ENCODE measurements at places on chromosomes 6 and 20. TPM values are rescaled to one million over a fixed set of nuclear protein-coding genes. Genes with fewer than 3 reads are reported as not detected.

The GMDS gene
- 5.3 TPM for total RNA-seq

The ZNF831 gene
- total RNA-seq, result not detected

The CD93 gene
- total RNA-seq, result not detected

The LGSN gene
- total RNA-seq, result not detected

The C6orf52 gene
- total RNA-seq, result not detected

The FAM217A gene
- not detected for total RNA-seq

The SPTLC3 gene
- not detected for total RNA-seq

The PDYN gene
- not detected for total RNA-seq

GRCh38 chr6:150079604-150080003, 10.7 kb upstream of the ULBP3 start:
- no peaks in the 10 kb centered on the region for H3K27me3 ChIP-seq
- H3K27ac ChIP-seq, result no peak overlapping the region
- no peaks in the 10 kb centered on the region for H3K4me1 ChIP-seq
- no peak overlapping the region for H3K4me3 ChIP-seq

DNA sequence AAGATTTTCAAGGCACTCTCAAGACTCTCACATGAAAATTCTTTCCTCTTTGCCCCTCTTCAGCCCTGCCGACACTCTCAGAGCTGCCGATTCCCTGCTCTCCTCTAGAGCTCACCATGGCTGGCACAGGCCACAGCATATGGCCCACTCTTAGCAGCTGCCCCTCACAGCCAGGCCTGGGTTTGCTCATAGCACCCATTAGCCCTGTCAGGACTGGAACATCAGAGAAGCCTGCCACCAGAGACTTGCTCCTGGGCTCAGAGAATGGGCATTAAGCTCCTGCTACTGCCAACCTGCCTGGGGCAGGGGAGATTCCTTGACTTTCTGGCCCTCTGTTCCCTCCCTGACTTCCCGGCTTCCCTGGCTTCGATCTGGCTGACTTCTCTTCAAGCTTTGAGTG, 96.7 kb downstream of the LRFN2 start:
- H3K4me1 ChIP-seq, result no peaks in the 10 kb centered on the region
- no peak overlapping the region for H3K4me3 ChIP-seq
- H3K36me3 ChIP-seq, result no peaks in the 10 kb centered on the region
- no peaks in the 10 kb centered on the region for H3K27me3 ChIP-seq
- H3K27ac ChIP-seq, result no peak overlapping the region

DNA sequence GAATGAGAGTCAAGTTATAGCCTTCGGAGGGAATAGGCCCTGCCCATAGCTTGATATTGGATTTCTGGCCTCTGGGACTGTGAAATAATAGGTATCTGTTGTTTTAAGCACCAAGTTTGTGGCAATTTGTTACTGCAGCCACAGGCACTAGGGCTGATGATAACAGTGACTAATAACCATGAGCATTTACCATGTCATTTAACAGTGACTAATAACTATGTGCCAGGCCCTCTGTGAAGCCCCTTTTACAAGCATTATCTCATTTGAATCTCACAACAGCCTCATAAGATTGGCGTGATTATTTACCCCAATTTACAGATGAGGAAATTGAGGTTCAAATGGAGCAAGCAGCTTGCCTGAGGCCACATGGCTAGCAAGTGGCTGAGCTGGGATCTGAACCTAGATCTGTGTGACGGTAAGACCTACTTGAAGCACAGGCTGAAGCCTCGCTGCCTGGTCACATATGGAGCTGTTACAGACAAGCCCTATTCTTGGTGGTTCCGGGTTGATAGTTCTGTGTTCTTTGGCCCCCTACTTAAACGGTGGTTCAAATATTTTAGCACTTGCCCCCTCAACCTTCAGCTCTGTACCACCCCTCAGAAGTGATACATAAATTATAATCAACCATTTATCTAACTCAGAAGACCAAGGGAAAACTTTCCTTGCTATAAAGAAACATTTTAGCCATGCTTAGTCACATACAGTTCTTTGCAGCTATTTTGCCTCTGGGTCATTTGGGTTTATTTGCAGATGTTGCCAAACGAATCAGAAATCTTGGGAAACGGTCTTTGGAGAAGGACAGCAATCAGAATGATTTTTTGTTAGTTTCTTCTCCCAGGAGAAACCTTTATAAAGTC, 98.3 kb downstream of the ELOVL5 start:
- H3K4me3 ChIP-seq, result no peak overlapping the region
- no peak overlapping the region for H3K27ac ChIP-seq
- DNase-seq, result no peak
- peaks cover 25% of the 10 kb centered on the region for H3K4me1 ChIP-seq
- H3K36me3 ChIP-seq, result no peaks in the 10 kb centered on the region
- no peaks in the 10 kb centered on the region for H3K27me3 ChIP-seq

- H3K27me3 ChIP-seq, result no peaks in the 10 kb centered on the region
- no peak overlapping the region for H3K27ac ChIP-seq
- H3K4me3 ChIP-seq, result no peak overlapping the region
- no peaks in the 10 kb centered on the region for H3K4me1 ChIP-seq
- no peak for DNase-seq
Measured at GRCh38 chr6:1686117-1687098, 76.7 kb downstream of the FOXC1 start.

- no peaks in the 10 kb centered on the region for H3K36me3 ChIP-seq
- DNase-seq, result no peak
- no peaks in the 10 kb centered on the region for H3K27me3 ChIP-seq
Measured at GRCh38 chr20:48640871-48641270, 186.9 kb downstream of the PREX1 start.

DNA sequence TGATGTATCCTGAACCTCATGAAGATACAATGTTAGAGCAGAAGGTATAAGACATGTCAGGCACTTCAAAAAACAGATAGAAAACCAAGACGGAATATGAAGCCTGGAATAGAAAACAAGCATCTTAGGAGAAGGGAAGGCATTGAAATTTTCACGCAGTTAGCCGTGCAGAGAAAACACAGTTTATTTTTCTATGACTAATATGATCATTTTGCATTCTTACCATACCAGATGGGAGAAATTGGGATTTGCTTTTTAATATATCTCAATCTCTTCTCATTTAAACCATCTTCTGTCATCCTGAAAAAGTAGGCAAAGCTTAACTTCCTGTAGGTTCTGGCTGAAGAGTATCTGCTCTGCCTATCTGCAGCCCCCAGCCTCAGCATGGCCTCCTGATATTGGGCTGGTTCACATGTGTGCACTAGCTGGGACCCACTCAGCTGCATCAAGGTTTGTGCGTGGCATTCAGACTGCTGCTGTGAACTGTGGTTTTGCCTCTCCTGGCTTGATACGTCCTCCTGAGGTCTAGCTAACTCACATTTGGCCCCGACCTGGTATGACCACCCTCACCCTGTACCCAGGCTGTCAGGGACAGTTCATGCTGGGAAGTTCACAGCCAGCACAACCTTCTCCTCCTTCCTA, 392.5 kb upstream of the SASH1 start:
- H3K4me3 ChIP-seq, result no peak overlapping the region
- no peaks in the 10 kb centered on the region for H3K36me3 ChIP-seq
- no peaks in the 10 kb centered on the region for H3K4me1 ChIP-seq
- no peak overlapping the region for H3K27ac ChIP-seq
- no peak for DNase-seq
- no peaks in the 10 kb centered on the region for H3K27me3 ChIP-seq

DNA sequence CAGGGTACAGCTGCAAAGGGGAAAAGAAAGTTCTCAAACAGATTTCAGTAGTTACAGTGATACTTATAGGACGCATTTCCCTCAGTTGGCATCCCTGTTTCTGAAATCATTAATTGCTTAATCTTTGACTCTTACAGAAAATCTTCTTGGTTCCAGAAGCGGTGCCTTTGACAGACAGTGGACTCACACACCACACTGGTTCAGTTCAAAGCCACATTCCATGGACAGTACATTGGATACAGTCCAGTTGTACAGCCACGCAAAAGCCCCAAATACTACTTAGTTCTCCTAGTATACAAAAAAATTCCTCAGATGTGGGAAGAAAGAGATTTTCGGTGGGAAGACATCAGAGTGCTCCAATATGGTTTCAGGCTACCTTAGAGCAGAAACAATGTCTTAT, 460.4 kb downstream of the PRKN start:
- no peak overlapping the region for H3K4me3 ChIP-seq
- DNase-seq, result no peak
- H3K4me1 ChIP-seq, result no peaks in the 10 kb centered on the region
- H3K27ac ChIP-seq, result no peak overlapping the region
- H3K27me3 ChIP-seq, result no peaks in the 10 kb centered on the region
- no peaks in the 10 kb centered on the region for H3K36me3 ChIP-seq

GRCh38 chr6:71114544-71114943, 157.7 kb upstream of the B3GAT2 start:
- H3K4me1 ChIP-seq, result peaks cover 5% of the 10 kb centered on the region
- no peak for DNase-seq
- no peaks in the 10 kb centered on the region for H3K36me3 ChIP-seq
- H3K4me3 ChIP-seq, result no peak overlapping the region
- H3K27me3 ChIP-seq, result no peaks in the 10 kb centered on the region

DNA sequence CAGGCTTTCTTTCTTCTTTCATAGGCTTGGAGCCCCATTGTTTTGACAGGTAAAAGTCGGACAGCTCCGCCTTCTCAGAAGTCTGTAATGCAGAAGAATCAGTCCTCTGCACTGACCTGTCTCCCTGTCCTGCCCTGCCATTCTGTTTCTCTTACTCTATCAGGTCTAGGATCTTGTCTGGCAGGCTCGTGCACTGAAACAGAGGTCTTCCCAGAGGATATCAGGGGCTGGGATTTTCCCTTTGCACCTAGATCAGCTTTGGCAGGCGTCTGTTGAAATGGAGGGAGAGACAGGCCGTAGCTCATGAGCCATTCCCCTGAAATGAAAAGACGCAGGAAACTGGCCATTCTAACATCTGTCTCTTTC, 25.0 kb downstream of the KIF3B start:
- no peak overlapping the region for H3K4me3 ChIP-seq
- H3K27me3 ChIP-seq, result no peaks in the 10 kb centered on the region
- no peak overlapping the region for H3K27ac ChIP-seq
- H3K4me1 ChIP-seq, result peaks cover 4% of the 10 kb centered on the region

DNA sequence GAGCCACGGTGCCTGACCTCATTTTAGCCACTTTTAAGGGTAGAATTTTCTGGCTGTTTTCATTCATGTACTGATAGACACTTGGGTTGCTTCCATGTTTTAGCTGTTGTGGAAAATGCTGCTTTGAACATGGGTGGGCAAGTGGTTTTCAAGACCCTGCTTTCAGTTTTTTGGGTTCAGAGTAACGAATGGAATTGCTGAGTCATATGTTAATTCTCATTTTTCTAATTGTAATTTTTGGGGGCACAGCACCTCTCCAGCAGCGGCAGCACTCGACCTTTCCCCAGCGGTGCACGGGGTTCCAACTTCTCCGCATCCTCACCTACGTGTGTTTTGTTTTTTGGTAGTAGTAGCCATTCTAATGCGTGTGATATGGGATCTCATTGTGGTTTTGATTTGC, 5.4 kb downstream of the NQO2 start:
- H3K27me3 ChIP-seq, result no peaks in the 10 kb centered on the region
- no peak for DNase-seq
- no peak overlapping the region for H3K27ac ChIP-seq
- H3K4me3 ChIP-seq, result no peak overlapping the region

DNA sequence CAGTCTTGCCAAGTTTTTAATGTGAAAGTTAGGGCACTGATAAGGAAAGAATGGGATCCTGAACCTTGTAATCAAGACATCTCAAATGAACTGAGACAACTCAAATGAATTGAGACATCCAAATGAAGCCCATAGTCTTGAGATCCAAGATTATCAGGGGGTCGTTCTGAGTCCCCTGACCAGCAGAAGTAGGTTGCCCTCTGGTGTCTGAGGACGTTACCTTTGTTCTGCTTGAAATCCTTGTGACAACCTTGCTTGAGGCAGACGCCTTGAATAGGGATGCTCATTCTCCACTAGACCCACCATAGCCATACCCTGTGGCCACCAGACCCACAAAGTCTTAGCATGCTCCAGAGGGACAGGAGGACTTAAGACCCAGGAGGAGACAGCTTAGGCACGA, 37.7 kb downstream of the ZBTB9 start:
- DNase-seq, result peak; percentile 61
- H3K27me3 ChIP-seq, result no peaks in the 10 kb centered on the region
- no peak overlapping the region for H3K27ac ChIP-seq

- DNase-seq, result no peak
- H3K4me1 ChIP-seq, result no peaks in the 10 kb centered on the region
- no peak overlapping the region for H3K27ac ChIP-seq
- H3K4me3 ChIP-seq, result no peak overlapping the region
- no peaks in the 10 kb centered on the region for H3K27me3 ChIP-seq
Measured at GRCh38 chr6:133995296-133995695, 42.3 kb downstream of the TBPL1 start.

- no peak for DNase-seq
- H3K27ac ChIP-seq, result no peak overlapping the region
- H3K4me3 ChIP-seq, result no peak overlapping the region
- H3K27me3 ChIP-seq, result no peaks in the 10 kb centered on the region
Measured at GRCh38 chr20:54107600-54108325, 37.4 kb upstream of the BCAS1 start.

- H3K27me3 ChIP-seq, result no peaks in the 10 kb centered on the region
- H3K36me3 ChIP-seq, result peaks cover 5% of the 10 kb centered on the region
- no peak overlapping the region for H3K4me3 ChIP-seq
- no peak overlapping the region for H3K27ac ChIP-seq
Measured at GRCh38 chr6:13811627-13812358, 2.6 kb downstream of the MCUR1 start.

DNA sequence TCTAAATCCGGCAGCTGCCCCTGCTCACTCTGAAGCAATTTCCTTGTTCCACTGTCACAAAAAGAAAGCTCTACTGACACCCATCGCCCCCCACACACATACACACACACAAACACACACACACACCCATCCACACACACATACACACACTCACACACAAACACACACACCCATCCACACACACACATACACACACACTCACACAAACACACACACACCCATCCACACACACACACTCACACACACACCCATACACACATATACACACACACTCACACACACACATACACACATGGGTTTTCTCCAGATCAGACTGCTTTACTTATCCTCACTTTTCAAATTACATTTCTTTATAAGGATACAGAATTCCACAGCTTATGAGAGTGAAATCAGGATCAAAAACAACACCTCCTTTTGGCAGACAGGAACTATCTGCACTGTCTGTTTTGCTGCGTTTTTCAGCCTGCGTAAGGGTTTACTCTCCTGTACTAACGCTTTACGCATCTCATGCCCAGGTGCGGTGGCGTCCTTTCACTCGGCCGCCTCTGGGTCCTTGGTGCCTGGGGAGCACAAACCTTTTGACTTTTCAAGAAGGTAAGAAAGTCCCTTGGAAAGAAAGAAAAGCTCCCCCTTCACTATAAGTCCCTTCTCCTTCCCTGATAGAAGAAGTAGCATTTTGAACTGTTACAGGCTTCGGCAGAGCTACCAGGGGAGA, 8.0 kb downstream of the DACT2 start:
- H3K27me3 ChIP-seq, result no peaks in the 10 kb centered on the region
- no peaks in the 10 kb centered on the region for H3K36me3 ChIP-seq
- H3K27ac ChIP-seq, result no peak overlapping the region
- H3K4me3 ChIP-seq, result no peak overlapping the region
- no peak for DNase-seq

DNA sequence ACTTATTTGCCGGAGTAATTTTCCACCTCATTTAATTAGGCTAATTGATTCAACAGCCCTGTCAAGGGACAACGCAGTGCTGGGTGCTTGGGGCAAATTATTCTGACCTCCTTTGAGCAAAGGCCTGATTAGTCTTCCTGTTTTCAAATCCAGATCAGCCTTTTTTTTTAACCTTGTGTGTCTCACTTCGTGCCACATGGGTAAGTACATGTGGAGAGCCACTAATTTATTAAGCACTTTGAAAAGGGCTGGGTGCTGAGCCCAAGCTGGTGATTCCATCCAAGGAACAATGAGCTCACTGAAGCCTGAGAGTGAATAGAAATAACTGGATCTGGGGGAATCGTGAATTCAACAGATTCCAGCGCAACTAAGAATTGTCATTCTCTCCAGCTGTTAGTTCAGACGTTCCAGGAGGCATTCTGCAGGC, 229.3 kb downstream of the CLIC5 start:
- H3K4me1 ChIP-seq, result no peaks in the 10 kb centered on the region
- no peak overlapping the region for H3K27ac ChIP-seq
- H3K36me3 ChIP-seq, result no peaks in the 10 kb centered on the region
- no peak for DNase-seq
